ENCODE measurements at places on chromosomes 2 and 18. TPM values are rescaled to one million over a fixed set of nuclear protein-coding genes. Genes with fewer than 3 reads are reported as not detected.

Gene AQP12B
- not detected for total RNA-seq

Gene CD207
- not detected for total RNA-seq

Gene PSMA8
- not detected for total RNA-seq

Gene GATA6
- total RNA-seq = 1.6 TPM

Gene POTEF
- not detected for total RNA-seq

All from A549 treated with ZK216348 at 1 μM for 4 hours (cell line).